ENCODE measurements at places on chromosomes 1 and 21.

DNA sequence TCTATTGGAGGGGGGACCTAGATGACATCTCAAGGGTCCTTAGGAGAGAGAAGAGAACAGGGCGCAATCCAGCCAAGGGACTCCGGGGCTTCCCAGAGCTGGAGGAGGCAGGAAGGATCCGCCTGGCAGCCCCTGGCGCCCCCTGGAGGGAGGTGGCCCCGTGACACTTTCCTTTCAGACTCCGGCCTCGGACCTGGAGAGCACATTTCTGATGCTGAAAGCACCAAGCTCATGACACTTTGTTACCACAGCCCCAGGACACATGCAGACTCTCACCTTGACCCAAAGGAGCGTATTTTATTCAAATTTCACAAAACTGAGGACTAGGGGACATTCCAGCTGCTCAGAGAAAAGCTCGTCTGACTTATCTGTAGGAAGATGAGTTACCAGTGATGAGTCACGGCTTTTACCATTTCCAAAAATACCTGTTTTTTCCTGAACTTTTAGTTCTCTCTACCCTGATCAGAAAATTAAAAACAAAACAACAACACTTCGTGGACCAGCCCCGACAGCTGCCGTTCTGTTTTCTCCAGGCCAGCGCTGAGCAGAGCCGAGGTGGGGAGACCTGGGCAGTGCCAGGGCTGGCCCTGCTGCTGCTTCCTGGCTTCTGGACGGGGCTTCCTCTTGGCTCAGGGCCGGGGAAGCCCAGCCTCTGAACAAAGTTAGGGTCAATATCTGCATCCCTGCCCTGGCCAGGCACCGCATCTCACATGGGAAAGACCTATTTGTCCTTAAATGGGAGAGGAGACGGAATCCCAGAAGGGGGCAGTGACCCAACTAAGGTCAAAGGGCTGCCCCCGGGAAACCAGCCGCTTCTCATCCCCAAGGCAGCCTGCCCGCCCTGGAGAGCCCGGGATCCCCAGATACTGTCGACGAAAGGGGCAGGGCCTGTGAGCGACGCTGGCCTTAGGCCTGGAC, 21.6 kb upstream of the POFUT2 start:
- DNase-seq, result peak; percentile 45

DNA sequence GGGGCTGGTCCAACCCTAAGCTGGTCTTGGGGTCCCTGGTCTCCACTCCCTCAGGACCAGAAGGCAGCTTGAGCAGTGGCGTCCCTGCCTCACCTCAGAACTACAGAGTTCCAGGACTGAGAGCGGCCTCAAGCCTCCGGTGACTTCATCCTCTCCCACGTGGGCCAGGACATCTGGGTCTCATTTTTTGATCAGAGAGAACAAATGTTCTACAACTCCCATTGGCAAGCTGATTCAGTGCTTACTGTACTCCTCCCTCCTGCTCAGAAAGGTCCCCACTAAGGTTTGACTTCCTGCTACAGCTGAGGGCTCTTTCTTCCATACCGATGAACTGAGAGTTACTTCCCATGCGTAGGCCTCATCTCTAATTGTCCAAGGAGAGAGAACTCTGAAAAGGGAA, 78.5 kb downstream of the PLXNA2 start:
- no peak for DNase-seq

- no peak for DNase-seq
These were observed 914 bp upstream of the MTF1 start for GRCh38 chr1:37860346-37860666.

DNA sequence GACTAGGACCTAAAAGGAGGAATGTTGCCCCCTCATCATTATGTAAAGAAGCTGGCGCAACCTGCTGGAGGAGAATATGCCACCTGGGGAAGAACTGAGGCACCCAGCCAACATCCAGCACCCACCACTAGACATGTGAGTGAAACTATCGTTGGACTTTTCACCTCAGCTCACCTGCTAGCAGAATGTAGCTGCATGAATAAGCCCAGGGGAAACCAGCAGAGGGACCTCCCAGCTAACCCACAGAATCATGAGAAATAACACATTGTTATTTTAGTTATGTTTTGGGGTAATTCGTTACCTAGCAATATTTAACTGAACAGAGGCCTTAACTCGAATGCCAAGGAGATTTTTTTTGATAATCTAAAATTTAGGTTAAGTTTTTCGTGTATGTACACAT, 542.5 kb upstream of the DAB1 start:
- DNase-seq, result no peak

- no peak for DNase-seq
These were observed 24.5 kb upstream of the SLC9A1 start for GRCh38 chr1:27179379-27179778.

- DNase-seq, result no peak
These were observed 393.4 kb downstream of the MATN1 start for GRCh38 chr1:30329802-30330557.

- DNase-seq, result no peak
These were observed 885 bp downstream of the OR2T10 start for GRCh38 chr1:248596615-248597014.

GRCh38 chr1:234836045-234836681, 226.2 kb upstream of the IRF2BP2 start:
- no peak for DNase-seq

- no peak for DNase-seq
These were observed 12.4 kb downstream of the IBA57 start for GRCh38 chr1:228177721-228178710.

All from activated naive CD4-positive, alpha-beta T cell treated with Interleukin-2 at 50 U/mL for 16 hours (primary cell).